ENCODE measurements at places on chromosomes 16 and 17. TPM values are rescaled to one million over a fixed set of nuclear protein-coding genes. Genes with fewer than 3 reads are reported as not detected.

DNA sequence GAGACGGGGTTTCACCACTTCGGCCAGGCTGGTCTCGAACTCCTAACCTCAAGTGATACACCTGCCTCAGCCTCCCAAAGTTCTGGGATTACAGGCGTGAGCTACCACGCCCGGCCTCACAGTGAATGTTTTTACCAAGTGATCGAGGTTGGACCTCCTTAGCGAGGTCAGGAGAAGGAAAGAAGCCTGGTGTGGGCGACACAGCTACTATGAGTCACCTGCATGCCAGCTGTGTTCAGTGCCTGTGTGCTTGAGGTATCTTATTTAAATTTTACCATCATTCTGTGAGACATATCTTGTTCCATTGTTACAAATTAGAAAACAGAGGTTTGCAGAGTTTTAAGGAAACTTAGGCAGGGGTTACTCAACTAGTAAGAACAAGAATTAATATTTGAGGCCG lies 174.8 kb upstream of the DYNLRB2 start:
- no peak for DNase-seq

GRCh38 chr17:63675607-63676546 lies 24.0 kb downstream of the LIMD2 start:
- DNase-seq = peak; percentile 84

Gene DNAI2
- not detected for total RNA-seq

DNA sequence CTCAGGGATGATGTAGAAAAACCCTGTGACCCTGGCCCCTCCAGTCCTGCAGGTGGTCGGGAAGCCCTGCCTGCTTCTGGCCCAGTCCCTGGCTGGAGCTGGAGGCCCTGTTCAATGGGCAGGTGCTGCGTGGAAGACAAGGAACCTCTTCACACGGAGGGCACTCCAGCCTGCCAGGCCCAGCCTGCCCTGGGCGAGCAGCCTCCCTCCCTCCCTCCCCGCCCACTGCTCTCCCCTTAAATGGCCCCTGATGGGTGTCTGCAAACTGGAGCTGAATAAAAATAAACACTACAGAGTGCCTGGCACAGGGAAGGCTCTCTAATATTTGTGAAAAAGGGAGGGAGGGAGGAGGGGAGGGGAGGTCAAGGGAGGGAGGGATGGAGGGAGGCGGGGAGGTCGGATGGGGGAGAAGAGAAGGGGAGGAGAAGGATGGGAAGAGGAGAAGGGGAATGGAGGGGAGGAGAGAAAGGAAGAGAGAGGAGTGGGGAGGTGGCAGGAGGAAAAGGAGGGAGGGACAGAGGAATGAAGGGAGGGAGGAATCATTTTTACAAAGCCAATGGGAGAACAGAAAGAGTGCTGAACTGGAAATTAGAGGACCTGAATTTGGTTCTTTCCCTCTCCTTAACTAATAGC lies 222.8 kb upstream of the TNRC6C start:
- peak; percentile 83 for DNase-seq

- DNase-seq = no peak
These were observed 11.9 kb downstream of the TMEM94 start for GRCh38 chr17:75468291-75468754.

GRCh38 chr17:42475835-42476234 lies 17.2 kb downstream of the ATP6V0A1 start:
- DNase-seq = no peak

Gene CA5A
- total RNA-seq = not detected

Gene HSPB9
- 0.49 TPM for total RNA-seq

Gene KRT32
- total RNA-seq = not detected

- DNase-seq = peak; percentile 27
These were observed 7.9 kb downstream of the CLUAP1 start for GRCh38 chr16:3508736-3509135.

Gene MT4
- not detected for total RNA-seq

- no peak for DNase-seq
These were observed 4.3 kb downstream of the C16orf87 start for GRCh38 chr16:46826631-46827030.

Gene KRT222
- 5.0 TPM for total RNA-seq

- peak; percentile 50 for DNase-seq
These were observed 3.6 kb downstream of the PRSS33 start for GRCh38 chr16:2783581-2784357.

Gene NOTUM
- total RNA-seq = not detected

DNA sequence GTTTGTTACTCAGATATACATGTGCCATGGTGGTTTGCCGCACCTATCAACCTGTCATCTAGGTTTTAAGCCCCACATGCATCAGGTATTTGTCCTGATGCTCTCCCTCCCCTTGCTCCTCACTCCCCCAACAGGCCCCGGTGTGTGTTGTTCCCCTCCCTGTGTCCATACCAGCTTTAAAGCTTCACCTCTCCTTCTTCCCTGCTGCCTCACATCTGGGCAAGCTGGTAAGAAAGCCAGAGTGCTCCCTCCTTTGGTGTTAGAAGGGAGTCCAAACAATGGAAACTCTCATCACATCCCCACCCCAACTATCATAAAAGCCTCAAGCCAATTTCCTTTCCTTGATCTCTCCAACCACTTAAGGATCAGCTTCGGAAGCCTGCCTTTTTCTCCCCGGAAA lies 1115.6 kb upstream of the GOT2 start:
- no peak for DNase-seq

GRCh38 chr16:4002121-4002520 lies 114.1 kb downstream of the ADCY9 start:
- no peak for DNase-seq

Gene HAP1
- total RNA-seq = 1.1 TPM

DNA sequence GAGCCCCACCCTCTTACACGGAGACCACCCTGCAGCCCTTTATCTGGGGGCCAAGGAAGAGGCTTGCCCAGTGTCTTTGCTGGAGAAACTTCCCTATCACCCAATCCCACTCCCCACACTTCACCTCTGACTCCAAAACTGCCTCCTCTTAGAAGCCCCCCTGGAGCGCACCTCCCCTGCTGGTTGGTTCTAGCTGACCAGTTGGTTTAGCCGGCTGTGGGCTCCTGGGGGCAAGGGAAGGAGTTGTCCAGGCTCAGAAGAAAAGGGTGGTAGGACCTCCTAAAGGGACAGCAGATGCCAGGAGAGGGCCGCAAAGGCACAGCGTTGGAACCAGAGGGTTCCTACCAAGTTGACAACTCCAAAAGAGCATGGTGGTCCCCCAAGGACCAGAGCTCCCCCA lies 2.0 kb downstream of the BCAR1 start:
- no peak for DNase-seq

- no peak for DNase-seq
These were observed 2.4 kb upstream of the CCL3L1 start for GRCh38 chr17:36198831-36199465.

DNA sequence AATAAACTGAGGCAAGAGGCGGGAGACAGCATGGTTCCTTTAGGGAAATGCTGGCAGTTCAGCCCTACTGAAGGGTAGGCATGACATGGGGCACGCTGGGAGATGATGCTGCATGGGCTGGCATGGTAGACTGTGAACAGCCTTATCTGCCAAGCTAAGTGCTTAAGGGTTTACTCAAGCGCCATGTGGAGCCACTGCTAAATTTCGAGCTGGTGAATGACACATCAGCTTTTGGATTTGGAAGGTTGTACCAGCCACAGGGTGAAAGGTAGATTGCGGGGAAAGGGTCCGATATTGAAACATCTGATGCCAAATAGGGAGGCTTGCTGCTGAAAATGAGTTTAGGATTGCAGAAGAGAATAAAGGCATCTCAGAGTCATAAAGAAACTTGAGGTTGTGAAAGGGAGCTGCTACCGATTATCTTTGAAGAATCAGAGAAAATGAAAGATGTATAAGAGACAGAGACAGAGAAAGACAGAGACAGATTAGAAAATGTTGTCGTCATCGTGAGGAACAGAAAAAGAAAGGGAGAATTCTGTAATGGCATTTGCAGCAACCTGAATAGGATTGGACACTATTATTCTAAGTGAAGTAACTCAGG lies 16.3 kb downstream of the PIK3R5 start:
- DNase-seq = no peak

DNA sequence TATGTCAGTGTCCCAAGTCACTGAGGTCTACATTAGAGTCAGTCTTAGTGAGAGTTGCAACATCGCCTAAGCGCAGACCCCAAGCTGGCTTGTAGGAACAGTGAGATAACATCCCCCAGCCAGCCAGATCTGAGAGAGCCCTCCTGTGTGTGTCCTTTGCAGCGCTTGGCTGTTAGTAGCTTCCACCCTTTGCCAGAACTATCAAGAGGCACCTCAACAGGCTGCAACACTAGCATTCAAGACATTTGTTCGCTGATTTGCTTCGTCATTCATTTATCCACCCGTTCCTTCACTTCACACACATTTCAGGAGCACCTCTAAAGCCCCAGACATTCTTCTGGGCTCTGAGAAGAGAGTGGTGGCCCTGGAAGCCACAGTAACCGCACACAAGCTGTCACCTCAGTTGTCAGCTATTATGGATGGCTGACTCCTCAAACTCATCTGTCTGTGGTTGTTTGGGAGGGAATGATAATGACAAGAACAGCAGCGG lies 289.6 kb downstream of the WWOX start:
- DNase-seq = no peak

- DNase-seq = no peak
These were observed 22.2 kb upstream of the RAB11FIP4 start for GRCh38 chr17:31369266-31369665.

DNA sequence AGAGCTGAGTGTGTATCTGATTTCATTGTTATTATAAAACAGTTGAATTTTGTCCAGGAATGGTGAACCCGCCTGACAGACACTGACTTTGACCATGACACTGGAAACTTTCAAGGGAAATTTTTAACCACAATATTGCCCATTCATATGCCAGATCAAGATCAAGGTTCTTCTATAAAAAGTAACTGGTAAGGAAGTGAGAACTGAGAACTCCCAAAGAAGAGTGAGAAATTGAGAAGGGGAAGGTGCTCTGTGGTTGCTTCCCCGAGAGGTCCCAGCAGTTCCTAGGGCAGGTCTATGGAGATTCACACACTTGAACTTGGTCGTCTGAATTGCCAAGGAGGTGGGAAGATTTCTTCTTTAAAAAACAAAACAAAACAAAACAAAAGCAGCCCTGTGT lies 27.3 kb downstream of the SLC6A4 start:
- DNase-seq = no peak

DNA sequence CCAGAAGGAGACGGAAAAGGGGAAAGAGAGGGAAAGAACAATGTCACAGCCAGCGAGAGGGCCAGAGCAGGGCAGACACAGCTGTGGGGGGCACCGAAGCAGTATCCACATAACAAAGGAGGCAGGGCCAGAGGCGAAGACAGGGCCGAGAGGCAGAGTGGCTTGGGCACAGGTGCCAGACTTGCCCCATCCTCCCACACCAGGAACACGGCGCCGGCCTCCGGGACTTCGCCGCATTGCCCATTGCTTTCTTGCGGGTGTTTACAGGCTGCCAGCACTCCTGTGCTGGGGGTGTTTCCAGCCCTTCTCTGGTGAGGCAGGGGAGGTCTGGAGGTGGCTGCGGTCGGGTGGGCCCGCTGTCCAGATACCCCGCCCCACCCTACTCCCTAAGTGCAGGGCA lies 78.0 kb downstream of the ENGASE start:
- no peak for DNase-seq

DNA sequence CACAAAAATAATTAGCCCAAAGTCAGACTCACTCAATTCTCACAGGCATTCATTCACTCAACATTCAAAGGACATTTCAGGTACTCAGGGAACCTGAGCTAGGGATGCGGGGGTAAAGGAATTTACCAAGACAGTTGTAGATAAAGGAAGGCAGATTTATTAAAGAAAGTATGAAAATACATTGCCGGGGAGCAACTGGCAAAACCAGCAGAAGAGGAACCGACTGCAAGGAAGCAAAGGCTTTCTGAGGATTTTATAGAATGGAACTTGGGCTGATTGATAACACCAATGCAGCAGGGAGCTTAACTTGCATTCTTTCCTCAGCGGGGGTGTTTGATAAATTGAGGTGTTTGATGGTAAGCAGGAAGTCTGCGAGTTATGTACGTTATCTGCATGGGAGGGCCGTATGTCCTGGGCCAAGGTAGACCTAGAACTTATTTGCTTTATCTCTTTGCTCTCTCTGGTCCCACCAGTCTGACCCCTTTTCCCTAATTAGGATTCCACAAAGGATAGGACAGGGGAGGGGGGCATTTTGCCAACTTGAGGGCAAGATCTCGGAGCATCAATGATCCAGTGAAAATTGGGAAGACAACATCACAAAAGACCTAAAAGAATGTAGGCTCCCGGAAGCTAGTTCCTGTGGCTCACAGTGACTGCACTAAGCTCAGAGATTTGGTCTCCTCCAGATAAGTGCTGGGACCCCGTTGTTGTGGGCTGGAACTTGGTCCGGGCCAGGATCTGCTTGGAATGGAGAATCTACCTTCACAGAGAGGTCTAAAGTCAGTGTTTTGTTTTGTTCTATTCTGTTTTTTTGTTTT lies 5.8 kb upstream of the MT3 start:
- DNase-seq = no peak

- DNase-seq = peak; percentile 67
These were observed 19.1 kb upstream of the PHKG2 start for GRCh38 chr16:30728899-30729672.

Gene PRSS53
- total RNA-seq = 1.1 TPM

DNA sequence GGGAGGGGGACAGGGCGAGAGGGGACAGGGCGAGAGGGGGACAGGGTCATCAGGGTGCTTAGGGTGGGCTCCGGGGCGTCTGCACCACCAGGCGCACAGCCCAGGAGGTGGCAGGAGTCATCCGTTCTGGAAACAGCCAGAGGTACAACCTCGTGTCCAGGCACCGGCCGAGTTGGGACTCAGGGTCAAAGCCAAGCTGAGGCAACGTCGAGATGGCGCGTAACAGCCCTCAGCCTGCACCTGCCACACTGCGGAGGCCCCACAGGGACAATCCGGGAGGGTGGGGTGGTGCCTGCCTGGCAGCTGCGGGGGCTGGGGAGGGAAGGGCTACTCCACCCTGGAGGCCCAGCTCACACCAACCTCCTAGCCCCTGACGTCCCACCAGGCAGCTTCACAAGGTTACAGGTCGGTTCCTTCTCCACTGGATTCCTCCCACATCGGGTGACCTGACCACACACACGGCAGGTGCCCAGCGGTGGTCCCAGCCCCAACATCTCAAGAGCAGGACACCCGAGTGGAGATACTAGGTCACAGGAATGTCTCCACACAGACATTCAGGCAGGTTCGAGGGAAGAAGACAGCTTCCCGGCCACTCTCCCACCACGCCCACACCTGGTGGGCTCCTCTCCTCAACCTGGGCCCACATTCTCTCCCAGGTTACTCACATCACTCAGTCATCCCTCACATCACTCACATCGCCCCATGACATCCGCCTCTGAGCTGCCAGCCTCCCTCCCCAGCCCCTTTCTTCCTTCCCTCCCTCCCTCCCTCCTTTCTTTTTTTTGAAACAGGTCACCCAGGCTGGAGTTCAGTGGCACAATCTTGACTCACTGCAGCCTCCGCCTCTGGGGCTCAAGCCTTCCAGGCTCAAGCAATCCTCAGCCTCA lies 47.3 kb downstream of the RPH3AL start:
- DNase-seq = no peak

Measured in sigmoid colon (tissue), 7 donors.